NCI-H1930 (cell line): ENCODE measurements at places on chromosomes 2 and 18.

DNA sequence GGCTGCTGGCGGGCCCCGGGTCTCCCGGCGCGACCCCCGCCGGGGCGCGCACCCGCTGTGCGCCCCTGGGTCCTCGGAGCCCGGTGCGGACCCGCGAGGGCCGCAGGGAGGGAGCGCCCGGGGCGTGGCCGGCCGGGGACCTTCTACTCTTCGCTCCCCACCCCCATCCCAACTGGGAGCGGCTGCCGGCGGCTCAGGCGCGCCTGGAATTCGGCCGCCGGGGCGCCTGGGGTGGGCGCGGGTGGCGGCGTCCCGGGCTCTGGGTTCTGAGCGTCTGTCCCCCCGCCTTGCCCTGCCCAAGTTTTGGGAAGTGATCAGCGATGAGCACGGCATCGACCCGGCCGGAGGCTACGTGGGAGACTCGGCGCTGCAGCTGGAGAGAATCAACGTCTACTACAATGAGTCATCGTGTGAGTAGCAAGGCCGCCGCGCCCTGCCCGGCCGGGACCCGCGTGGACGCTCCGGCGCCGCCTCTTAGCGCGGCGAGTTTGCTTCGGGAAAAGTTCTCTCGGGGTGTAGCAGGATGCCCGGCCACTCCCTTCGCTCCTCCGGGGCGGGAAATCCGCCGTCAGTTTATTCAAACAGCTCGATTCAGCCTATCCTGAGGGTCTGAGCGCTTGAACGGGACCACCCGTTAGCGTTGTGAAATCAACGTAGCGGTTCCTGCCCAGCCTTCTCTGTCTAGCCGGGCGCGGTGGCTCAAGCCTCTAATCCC is 502 bp downstream of the TUBB6 start:
- DNase-seq = no peak

DNA sequence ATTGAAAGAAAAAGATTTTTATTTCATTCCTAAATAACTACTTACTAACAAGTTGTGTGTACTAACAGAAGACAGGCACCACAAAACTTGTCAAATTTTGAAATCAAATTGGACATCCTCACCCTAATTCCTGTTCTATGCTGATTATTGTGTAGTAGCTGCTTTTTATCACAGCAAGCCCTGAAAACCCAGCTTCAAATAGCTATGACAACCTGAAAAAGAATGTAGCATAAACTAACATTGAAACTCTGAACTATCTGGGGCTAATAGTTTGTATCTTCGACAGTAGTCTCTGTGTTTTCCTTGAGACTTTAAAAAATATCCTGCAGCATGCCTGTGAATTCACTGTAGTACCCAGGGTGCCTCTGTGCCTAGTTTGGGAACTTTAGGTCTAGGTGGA is 122.6 kb downstream of the WDPCP start:
- DNase-seq = no peak

- no peak for DNase-seq
Observed at GRCh38 chr2:27796791-27797765, 25.6 kb downstream of the MRPL33 start.

- DNase-seq = no peak
Observed at GRCh38 chr18:41972067-41972925, 17.3 kb downstream of the PIK3C3 start.

GRCh38 chr2:157601807-157602206 is 26.9 kb downstream of the ACVR1C start:
- no peak for DNase-seq

- no peak for DNase-seq
Observed at GRCh38 chr2:216739035-216739434, 43.7 kb upstream of the IGFBP5 start.

GRCh38 chr2:238083919-238084318 is 16.2 kb upstream of the ESPNL start:
- DNase-seq = no peak

DNA sequence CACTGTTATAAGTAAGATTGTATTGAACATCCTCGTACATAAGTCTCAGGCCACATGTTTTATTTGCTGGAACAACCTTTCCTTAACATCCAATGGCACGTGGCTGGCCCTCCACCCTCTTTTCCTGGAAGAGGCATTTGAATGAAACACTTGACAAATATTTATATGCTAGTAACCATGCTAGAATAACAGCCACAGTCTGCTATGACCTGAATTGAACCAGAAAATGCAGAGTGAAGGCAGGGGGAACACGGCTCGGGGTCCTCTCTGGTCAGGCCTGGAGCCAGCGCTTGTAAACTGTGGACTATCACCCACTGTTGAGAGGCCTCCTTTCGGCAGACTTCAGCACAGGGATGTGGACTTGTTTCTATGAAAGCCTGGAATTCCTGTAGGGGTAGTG is 198.2 kb upstream of the COPS8 start:
- no peak for DNase-seq

DNA sequence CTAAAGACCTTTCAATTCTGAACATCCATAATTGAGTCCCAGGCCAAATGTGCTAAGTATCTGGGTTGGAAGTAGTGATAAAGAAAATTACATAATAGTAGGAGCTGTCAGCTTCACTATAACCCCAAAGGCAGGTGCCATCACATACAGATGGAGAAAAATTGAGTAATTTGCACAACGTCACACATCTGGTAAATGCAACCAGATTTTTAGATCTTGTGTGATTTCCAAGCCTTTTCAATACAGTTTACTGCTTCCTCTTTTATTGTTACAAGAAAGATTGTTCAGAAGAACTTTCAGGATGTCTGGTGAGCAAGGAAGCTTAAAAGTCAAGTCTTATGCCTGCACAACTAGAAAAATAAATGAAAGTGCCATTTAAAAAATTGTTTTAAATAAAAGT is 62.3 kb downstream of the UBE2E3 start:
- DNase-seq = no peak

GRCh38 chr2:231929961-231930592 is 3.9 kb upstream of the NPPC start:
- no peak for DNase-seq

DNA sequence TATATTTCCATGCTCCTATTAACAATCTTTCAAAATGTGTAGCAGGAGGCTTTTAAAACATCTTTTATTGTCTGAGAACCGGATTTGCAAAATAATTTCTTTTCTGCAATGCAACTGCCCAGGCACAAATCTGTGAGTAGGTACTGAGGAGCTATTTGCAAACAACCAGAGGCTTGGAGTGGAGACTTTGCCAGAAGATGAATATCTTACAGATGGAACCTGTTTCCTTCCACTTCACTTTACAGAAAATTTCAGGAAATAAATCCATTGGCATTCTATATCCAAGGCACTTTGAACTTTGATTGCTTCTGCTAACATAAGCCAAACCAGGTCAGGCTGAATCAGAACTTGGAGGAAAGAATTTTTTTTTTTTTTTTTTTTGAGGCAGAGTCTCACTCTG is 237.4 kb upstream of the REV1 start:
- DNase-seq = no peak

- no peak for DNase-seq
Observed at GRCh38 chr2:239792405-239793084, 232.6 kb downstream of the NDUFA10 start.

DNA sequence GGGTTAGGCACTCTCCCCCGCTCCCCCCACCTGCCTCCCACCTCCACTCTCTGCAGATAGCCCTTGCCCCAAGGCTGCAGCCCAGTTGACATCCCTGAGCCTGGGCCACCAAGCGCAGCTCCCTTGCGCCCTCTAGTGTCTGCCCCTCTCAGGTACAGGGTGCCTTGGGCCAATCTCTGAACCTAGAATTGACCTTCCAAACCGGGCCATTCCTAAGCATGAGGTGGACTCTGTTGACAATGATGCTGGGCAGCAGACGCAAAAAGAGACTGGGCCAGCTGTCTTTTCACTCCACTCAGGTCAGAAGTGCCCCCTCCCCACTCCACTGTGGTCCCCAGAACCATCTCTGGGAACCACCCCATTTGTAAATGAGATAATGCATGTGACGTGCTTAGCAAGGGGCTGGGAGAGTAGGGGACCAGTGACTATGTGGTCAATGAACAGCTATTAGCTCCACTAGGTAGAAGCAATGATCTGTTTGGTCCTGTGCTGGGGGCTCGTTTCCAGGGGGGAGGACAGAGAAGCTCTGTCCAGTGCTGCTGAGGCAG is 43.3 kb upstream of the PLB1 start:
- DNase-seq = peak; percentile 24
